Stomach (tissue), 19 donors: ENCODE measurements at places on chromosomes 6 and 20. TPM values are rescaled to one million over a fixed set of nuclear protein-coding genes. Genes with fewer than 3 reads are reported as not detected.

DNA sequence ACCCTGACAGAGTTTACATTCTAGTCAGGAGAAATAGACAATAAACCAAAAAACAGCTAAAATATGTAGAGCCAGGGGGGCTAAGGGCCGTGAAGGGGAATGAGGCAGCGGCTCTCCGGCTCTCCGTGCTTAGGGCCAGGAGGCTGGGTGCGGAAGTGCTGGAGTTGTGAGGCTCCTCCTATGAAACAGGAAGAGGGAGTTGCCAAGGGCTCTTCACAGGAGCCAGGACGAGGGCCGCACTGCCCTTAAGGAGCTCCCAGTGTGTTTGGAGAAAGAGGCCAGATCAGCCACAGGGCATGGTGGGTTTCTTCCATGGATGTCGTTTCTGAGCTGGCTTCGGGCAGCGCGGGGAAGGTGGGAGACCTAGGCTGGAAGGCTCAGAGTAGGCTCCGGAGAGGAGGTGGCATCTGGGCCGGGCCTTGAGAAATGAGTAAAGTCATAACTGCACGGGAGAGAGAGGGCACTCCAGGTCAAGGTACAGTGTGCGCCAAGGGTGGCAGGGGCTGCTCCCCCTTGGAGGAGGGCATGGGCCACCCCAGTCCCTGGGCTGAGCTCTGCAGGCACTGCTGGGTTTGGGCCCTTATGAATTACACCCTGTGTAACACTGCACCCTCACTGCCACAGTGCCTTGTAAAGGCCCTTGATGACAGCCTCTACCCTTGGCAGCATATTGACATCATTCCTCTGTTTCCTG is 20.8 kb upstream of the MLN start:
- H3K4me1 ChIP-seq, result no peaks in the 10 kb centered on the region
- H3K27me3 ChIP-seq, result no peaks in the 10 kb centered on the region
- peak overlapping the region; percentile 3 for H3K27ac ChIP-seq
- H3K36me3 ChIP-seq, result no peaks in the 10 kb centered on the region
- no peak overlapping the region for H3K4me3 ChIP-seq
- peak; percentile 63 for DNase-seq

DNA sequence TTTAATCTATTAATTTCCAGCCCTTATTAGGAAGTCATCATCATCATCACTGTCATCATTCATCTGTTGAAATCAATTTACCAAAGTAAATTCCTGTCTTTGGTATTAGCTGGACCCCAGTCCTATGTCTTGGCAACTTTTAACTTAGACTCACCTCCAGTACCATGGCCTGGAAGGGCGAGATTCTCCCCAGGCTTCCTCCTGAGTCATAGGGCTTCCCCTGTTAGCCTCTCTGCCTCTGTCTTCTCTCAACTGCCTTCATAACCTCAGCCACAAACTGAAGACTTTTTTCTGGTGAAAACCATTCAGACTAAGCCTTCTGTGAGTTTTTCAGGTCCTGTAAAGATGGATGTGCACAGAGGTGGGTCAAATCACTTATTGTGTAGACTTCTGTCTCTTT is 95.0 kb downstream of the NKAIN2 start:
- no peak overlapping the region for H3K4me3 ChIP-seq
- no peak for DNase-seq
- no peaks in the 10 kb centered on the region for H3K36me3 ChIP-seq
- H3K27me3 ChIP-seq, result no peaks in the 10 kb centered on the region
- no peak overlapping the region for H3K27ac ChIP-seq

- H3K27me3 ChIP-seq, result no peaks in the 10 kb centered on the region
- no peak overlapping the region for H3K4me3 ChIP-seq
- H3K27ac ChIP-seq, result no peak overlapping the region
- H3K36me3 ChIP-seq, result no peaks in the 10 kb centered on the region
Measured at GRCh38 chr6:1993042-1993441, 252.4 kb downstream of the GMDS start.

DNA sequence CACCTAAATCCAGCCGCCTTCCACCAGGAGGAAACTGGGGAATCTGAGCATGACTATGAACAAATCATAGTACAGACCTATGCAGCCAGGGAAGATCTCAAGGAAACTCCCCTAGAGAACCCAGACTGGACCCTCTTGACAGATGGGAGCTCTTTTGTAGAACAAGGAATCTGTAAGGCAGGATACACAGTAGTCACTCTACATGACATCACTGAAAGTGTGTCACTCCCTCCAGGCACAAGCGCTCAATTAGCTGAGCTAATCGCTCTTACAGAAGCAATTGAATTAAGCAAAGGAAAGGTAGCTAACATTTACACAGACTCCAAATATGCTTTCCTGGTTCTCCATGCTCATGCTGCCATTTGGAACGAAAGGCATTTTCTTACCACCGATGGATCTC is 36.8 kb downstream of the PLN start:
- H3K4me1 ChIP-seq, result peaks cover 59% of the 10 kb centered on the region
- no peak overlapping the region for H3K4me3 ChIP-seq
- H3K27ac ChIP-seq, result no peak overlapping the region
- no peak for DNase-seq

The TAF8 gene
- 21.4 TPM for total RNA-seq

The SLC2A10 gene
- total RNA-seq, result 66.1 TPM

The MCCD1 gene
- total RNA-seq, result not detected

- DNase-seq, result no peak
- peak overlapping the region; percentile 55 for H3K27ac ChIP-seq
- H3K27me3 ChIP-seq, result no peaks in the 10 kb centered on the region
- no peaks in the 10 kb centered on the region for H3K36me3 ChIP-seq
- no peak overlapping the region for H3K4me3 ChIP-seq
- H3K4me1 ChIP-seq, result no peaks in the 10 kb centered on the region
Measured at GRCh38 chr6:158662607-158662953, 12.7 kb downstream of the SYTL3 start.

GRCh38 chr6:44974511-44974910 is 353.6 kb upstream of the RUNX2 start:
- H3K4me3 ChIP-seq, result no peak overlapping the region
- DNase-seq, result no peak
- H3K36me3 ChIP-seq, result no peaks in the 10 kb centered on the region
- no peaks in the 10 kb centered on the region for H3K27me3 ChIP-seq

The CST7 gene
- 1.8 TPM for total RNA-seq

GRCh38 chr6:5083813-5084359 is 1.3 kb upstream of the PPP1R3G start:
- H3K36me3 ChIP-seq, result no peaks in the 10 kb centered on the region
- no peak for DNase-seq
- H3K27ac ChIP-seq, result peak overlapping the region; percentile 34
- H3K4me1 ChIP-seq, result peaks cover 31% of the 10 kb centered on the region
- peak overlapping the region; percentile 63 for H3K4me3 ChIP-seq

DNA sequence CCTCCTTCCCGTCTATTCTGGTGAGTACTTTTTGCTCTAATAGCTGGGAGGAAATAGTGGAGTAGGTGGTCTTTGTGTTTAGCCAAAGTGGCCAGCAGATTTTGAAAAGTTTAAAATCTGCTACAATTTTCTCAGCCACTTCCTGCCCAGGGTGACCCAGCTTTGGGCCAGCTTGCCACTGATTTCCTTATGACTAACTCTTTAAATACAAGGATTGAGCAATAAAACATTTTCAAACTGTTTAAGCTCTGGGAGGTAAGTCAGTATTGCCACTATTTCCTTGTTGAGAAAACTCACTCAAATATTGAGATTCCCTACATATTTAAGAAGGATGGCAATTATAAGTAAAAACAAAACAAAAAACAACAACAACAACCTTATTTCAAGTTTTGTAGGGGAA is 54.5 kb downstream of the TRMT11 start:
- H3K27me3 ChIP-seq, result no peaks in the 10 kb centered on the region
- H3K4me3 ChIP-seq, result no peak overlapping the region
- DNase-seq, result peak; percentile 53
- peak overlapping the region; percentile 80 for H3K27ac ChIP-seq
- H3K4me1 ChIP-seq, result peaks cover 29% of the 10 kb centered on the region

- DNase-seq, result no peak
- H3K4me1 ChIP-seq, result no peaks in the 10 kb centered on the region
- H3K27me3 ChIP-seq, result no peaks in the 10 kb centered on the region
- H3K36me3 ChIP-seq, result no peaks in the 10 kb centered on the region
- no peak overlapping the region for H3K27ac ChIP-seq
- no peak overlapping the region for H3K4me3 ChIP-seq
Measured at GRCh38 chr6:90970672-90971071, 383.8 kb upstream of the MAP3K7 start.

- no peak for DNase-seq
- H3K36me3 ChIP-seq, result no peaks in the 10 kb centered on the region
- no peaks in the 10 kb centered on the region for H3K4me1 ChIP-seq
- H3K27ac ChIP-seq, result no peak overlapping the region
- no peaks in the 10 kb centered on the region for H3K27me3 ChIP-seq
- no peak overlapping the region for H3K4me3 ChIP-seq
Measured at GRCh38 chr20:3696200-3696599, 14.4 kb upstream of the ADAM33 start.

The SERPINB1 gene
- 81.6 TPM for total RNA-seq

- no peaks in the 10 kb centered on the region for H3K36me3 ChIP-seq
- peaks cover 11% of the 10 kb centered on the region for H3K4me1 ChIP-seq
- no peak for DNase-seq
- H3K27me3 ChIP-seq, result no peaks in the 10 kb centered on the region
- no peak overlapping the region for H3K4me3 ChIP-seq
- H3K27ac ChIP-seq, result no peak overlapping the region
Measured at GRCh38 chr6:130996635-130997034, 66.4 kb downstream of the EPB41L2 start.

- peaks cover 54% of the 10 kb centered on the region for H3K4me1 ChIP-seq
- DNase-seq, result peak; percentile 49
- H3K36me3 ChIP-seq, result no peaks in the 10 kb centered on the region
- H3K27me3 ChIP-seq, result no peaks in the 10 kb centered on the region
- H3K4me3 ChIP-seq, result no peak overlapping the region
Measured at GRCh38 chr6:129671442-129672340, 38.3 kb downstream of the ARHGAP18 start.

The COL21A1 gene
- total RNA-seq, result 4.1 TPM

DNA sequence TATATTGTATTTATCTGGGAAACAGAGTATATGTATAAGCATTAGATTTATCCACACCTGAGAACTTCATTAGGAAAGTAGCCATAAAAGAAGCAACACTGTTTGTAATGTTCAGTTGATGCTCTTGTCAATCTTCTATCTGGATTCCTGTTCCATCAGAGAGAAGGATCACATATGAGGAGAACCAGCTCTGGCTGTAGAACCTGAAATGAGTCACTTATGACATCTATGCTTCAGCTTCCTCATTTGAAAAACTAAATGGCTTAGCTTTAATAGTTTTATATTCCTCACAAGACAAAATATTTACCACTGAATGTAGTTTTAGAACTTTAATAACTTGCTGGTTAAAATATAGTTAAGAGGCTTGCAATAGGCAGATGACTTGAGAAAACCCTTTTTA is 144.7 kb downstream of the TASP1 start:
- no peak overlapping the region for H3K4me3 ChIP-seq
- H3K4me1 ChIP-seq, result peaks cover 28% of the 10 kb centered on the region
- no peak overlapping the region for H3K27ac ChIP-seq
- peaks cover 2% of the 10 kb centered on the region for H3K36me3 ChIP-seq
- no peak for DNase-seq

DNA sequence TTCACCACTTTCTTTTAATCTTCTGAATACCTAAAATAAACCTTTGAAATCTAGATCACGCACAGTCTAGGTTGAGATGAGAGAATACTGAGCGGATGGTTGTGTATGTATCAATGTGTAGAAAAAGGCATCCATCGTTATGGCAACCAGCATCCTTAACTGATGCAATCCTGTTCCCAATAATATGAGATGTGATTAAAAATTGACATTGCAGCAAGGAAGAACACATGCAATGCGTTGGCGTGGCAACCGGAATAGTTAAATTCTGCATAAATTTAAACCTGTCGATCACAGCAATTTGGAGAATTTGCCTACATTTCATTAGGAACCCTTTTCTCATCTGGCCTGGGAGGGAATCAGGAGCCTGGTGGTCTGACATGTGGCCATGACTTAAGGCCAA is 1.3 kb upstream of the L3MBTL1 start:
- DNase-seq, result no peak
- no peaks in the 10 kb centered on the region for H3K27me3 ChIP-seq
- H3K4me1 ChIP-seq, result peaks cover 9% of the 10 kb centered on the region

DNA sequence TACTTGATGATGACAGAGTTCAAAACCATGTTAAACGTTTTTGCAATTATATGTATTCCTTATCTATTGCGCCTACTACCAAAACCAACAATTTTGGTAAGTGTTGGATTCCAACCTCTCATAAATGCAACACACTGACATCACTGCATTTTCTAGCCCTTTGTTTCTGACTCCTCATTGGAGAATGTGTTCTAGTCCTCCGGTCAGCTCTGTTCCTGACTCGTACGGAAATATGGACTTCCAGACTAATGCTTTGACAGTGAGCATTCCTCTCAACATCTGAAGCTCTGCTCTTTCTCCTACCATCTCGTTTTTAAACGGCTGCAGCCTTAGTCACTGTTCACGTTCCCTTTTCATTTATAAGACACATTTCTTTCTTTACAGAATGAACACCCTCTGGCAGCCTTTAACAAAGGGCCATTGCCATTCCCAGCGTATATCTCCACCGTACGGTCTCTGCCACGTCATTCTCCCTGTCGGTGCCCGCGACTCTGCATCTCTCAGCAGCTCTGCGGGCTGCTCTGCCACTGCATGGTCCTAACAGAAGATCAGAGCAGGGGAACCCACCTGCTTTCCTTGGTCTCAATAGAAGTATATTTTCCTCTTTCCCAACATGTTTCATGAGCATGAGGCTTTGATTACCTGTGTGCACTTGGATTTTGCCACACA is 103.0 kb upstream of the SYNDIG1 start:
- DNase-seq, result no peak
- H3K27me3 ChIP-seq, result no peaks in the 10 kb centered on the region
- no peaks in the 10 kb centered on the region for H3K36me3 ChIP-seq
- H3K27ac ChIP-seq, result no peak overlapping the region

The KCNQ5 gene
- total RNA-seq, result 2.6 TPM

GRCh38 chr6:79985128-79985527 is 19.3 kb upstream of the TTK start:
- H3K27me3 ChIP-seq, result no peaks in the 10 kb centered on the region
- no peak overlapping the region for H3K27ac ChIP-seq
- H3K4me3 ChIP-seq, result no peak overlapping the region

DNA sequence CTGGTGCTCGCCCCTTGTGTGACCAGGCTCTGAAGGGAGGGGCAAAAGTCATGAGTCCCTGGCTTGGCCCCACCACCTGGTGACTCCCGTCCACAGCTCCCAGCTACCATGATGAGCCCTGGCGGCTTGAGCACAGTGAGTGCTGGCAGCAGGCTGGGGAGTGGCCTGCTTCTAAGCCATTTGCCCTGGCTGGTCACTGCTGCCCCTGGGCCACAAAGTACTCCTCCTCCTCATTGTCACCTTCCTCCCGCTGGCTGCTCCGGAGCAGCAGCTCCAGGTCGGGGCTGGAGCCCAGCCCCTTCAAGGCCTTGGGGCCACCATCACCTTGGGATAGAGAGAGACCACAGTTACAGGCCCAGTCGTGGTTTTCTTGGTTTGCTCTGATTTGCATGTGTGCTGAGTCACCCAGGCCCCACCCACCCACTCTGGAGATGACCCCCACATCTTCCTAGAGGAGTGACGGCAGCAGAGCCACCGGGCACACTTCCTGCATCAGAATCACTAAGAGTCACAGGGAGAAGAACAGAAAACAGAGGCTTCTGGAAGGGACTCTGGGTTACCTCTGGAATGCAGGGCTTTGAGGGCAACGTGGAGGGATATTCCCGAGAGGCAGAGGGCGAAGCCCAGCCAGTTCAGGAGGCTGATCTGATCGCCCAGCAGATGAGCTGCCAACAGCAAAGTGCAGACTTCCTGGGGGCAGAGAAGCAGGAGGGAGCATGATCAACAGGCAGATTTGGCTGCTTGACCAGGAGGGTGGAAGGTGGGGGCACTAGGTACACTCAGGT is 42.1 kb upstream of the CDH22 start:
- H3K27ac ChIP-seq, result peak overlapping the region; percentile 7
- H3K4me3 ChIP-seq, result no peak overlapping the region
- peaks cover 28% of the 10 kb centered on the region for H3K4me1 ChIP-seq
- peaks cover 67% of the 10 kb centered on the region for H3K36me3 ChIP-seq
- H3K27me3 ChIP-seq, result no peaks in the 10 kb centered on the region
